Esophagus muscularis mucosa (tissue), 4 donors: ENCODE measurements at places on chromosomes 7 and 10. TPM values are rescaled to one million over a fixed set of nuclear protein-coding genes. Genes with fewer than 3 reads are reported as not detected.

- no peak for DNase-seq
- peaks cover 58% of the 10 kb centered on the region for H3K4me1 ChIP-seq
- no peak overlapping the region for H3K27ac ChIP-seq
- no peaks in the 10 kb centered on the region for H3K36me3 ChIP-seq
- H3K4me3 ChIP-seq, result no peak overlapping the region
- H3K27me3 ChIP-seq, result no peaks in the 10 kb centered on the region
Measured at GRCh38 chr10:119337796-119338432, 130.5 kb downstream of the GRK5 start.

- H3K4me3 ChIP-seq, result no peak overlapping the region
- no peak overlapping the region for H3K27ac ChIP-seq
- no peaks in the 10 kb centered on the region for H3K4me1 ChIP-seq
Measured at GRCh38 chr10:88544140-88544870, 38.8 kb downstream of the RNLS start.

GRCh38 chr10:34868589-34868988, 53.5 kb upstream of the PARD3 start:
- H3K4me3 ChIP-seq, result no peak overlapping the region
- H3K4me1 ChIP-seq, result peaks cover 20% of the 10 kb centered on the region
- no peak overlapping the region for H3K27ac ChIP-seq
- no peak for DNase-seq
- H3K36me3 ChIP-seq, result no peaks in the 10 kb centered on the region

DNA sequence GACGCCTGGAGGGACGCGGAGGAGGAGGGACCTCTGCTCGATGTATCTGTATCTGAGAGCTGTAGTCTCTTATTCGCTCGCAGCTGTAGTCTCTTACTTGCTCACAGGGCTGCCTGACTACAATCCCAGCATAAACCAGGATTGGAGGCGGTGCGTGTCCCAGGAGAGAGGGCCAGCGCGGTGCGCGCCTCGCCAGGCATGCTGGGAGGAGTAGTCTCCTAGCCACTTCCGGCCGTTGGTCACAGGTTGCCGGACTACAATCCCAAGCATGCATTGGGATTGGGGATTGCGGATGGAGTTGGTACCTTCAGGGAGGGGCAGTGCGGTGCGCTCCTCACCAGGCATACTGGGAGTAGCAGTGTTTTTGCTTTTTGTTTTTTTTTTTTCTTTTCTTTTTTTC, 421.7 kb upstream of the NUPR2 start:
- no peaks in the 10 kb centered on the region for H3K27me3 ChIP-seq
- H3K4me3 ChIP-seq, result peak overlapping the region; percentile 20
- no peaks in the 10 kb centered on the region for H3K36me3 ChIP-seq
- H3K4me1 ChIP-seq, result no peaks in the 10 kb centered on the region
- DNase-seq, result no peak
- H3K27ac ChIP-seq, result no peak overlapping the region

The IL2RA gene
- 0.39 TPM for total RNA-seq

DNA sequence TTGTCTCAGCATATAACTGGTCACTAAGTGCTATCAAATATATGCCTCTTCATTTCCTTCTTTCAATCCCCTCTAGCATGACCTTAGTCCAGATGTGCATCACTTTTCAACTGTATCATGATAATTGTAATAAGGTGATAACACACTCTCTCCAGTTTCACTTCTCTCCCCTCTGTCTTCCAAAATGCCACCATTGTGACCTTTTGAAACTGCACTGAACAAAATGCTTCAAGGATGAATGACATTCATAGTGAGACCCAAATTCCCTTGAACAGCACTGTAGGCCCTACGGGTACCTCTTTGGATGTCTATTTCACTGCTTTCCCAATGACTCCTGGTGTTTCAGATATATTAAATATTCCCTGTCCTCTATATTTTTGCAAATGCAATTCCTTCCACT, 224.8 kb downstream of the DNAJB9 start:
- H3K36me3 ChIP-seq, result no peaks in the 10 kb centered on the region
- DNase-seq, result no peak
- H3K4me3 ChIP-seq, result no peak overlapping the region
- no peaks in the 10 kb centered on the region for H3K4me1 ChIP-seq
- no peak overlapping the region for H3K27ac ChIP-seq

DNA sequence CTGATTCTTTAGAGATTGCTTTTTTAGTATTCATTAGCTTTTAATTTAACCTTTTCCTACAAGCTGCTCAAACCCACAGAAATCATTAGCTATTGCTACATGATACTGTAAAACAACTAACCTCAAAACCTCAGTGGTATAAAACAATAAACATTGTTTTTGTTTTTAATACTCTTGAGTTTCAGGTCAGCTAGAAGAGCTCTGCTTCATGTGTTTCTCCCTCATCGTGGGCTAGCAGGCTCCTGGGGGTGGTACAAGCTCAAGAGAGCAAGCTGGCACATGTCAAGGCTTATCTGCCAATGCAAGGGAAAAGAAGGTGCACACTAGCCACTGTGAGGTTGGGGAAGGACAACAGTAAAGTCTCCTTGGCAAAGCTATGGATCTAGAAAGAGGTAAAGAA, 232.9 kb upstream of the PHF14 start:
- H3K36me3 ChIP-seq, result no peaks in the 10 kb centered on the region
- DNase-seq, result no peak
- no peak overlapping the region for H3K4me3 ChIP-seq
- H3K4me1 ChIP-seq, result no peaks in the 10 kb centered on the region
- no peaks in the 10 kb centered on the region for H3K27me3 ChIP-seq

DNA sequence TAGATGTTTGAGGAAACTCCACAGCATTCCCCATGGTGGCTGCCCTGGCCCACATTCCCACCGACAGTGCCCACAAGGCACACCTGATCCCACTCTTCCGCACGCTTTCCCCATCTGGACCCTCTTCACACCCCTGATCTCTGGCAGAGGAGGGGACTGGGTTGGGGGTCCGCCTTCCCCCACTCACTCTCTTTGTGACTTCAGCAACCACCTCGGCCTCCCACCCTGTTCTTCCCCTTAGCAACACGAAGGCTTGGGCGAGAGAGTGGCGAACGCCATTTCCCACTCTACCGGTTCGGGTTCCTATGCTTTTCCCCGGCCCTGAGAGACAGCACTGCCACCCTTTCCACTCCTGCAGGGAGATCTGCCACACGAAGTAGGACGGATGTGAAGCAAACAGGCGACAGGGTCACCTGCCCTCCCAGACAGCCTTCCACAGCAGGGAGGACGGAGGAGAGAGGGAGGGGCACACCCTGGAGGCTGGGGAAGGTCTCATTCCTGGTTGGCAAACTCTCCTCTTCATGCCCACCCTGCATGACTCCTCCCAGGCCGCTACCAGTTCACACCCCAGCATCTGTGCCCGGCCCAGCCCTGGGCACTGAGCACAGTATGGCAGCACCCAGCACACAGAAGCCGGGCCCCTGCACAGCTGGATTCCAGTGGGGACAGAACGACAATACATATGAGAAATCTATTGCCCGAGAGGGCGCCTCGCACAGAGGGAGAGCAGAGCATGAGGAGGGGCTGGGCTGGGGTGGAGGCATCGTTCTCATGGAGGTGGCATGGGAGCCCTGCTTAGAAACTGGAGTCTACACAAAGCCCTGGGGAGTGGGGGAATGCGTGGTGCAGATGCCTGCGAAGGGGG, 93.5 kb downstream of the PAXIP1 start:
- H3K4me1 ChIP-seq, result peaks cover 9% of the 10 kb centered on the region
- no peak overlapping the region for H3K27ac ChIP-seq
- H3K36me3 ChIP-seq, result no peaks in the 10 kb centered on the region
- no peak for DNase-seq
- no peak overlapping the region for H3K4me3 ChIP-seq

DNA sequence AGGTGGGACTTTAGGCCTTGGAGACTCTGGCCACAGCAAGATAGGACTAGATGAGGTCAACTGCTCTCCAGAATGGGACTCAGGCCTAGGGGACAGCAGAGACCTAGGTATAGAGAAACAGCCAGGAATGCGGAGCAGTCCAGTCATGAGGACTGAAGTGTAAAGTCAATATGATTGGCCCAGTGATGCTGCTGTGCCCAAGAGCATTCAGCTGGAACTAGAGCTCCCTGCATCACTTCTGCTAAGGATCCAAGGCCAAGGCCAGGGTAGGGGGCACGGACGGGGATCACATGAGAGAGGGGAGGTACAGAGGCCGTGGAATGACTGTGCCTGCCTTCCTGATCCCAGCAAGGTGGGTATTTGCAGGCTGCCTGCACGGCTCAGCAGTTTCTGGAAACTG, 237.9 kb downstream of the FRMD4A start:
- DNase-seq, result no peak
- H3K27me3 ChIP-seq, result no peaks in the 10 kb centered on the region
- no peak overlapping the region for H3K4me3 ChIP-seq
- no peak overlapping the region for H3K27ac ChIP-seq
- no peaks in the 10 kb centered on the region for H3K36me3 ChIP-seq

GRCh38 chr7:107387128-107387527, 82.7 kb upstream of the GPR22 start:
- no peak overlapping the region for H3K27ac ChIP-seq
- H3K4me1 ChIP-seq, result peaks cover 7% of the 10 kb centered on the region
- no peaks in the 10 kb centered on the region for H3K36me3 ChIP-seq
- H3K4me3 ChIP-seq, result no peak overlapping the region

The SLC35G1 gene
- 4.0 TPM for total RNA-seq

DNA sequence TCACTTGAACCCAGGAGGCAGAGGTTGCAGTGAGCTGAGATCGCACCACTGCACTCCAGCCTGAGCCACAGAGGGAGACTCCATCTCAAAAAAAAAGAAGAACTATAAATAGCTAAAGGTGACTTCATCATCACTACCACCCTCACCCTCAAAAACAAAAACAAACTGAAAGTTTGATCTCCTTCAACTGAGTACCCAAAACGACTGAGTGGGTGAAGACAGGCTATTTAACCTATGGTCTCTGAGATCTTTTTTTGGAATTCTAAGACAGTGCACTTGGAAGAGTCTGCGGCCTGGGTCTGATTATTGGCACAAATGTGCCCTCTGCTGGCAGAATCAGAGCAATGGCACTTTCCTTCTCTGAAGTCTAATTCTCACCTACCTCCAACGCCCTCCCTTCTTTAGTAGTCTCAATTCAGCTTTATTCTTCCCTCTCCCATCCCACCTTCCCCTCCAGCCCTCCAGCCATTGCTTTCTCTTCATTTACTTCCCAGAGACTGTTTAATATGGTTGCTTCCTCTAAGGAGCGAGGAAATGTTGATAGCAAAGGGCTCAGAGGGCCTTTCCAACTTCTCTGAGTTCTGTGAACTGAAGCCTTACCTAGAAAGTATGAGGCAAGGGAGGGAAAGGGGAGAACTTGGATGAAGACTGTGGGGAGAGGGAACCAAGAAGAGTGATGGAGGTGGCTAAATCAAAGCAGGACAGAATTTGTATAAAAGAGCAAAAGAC, 2.9 kb upstream of the MYOZ1 start:
- no peak for DNase-seq
- no peaks in the 10 kb centered on the region for H3K27me3 ChIP-seq
- H3K27ac ChIP-seq, result no peak overlapping the region
- H3K36me3 ChIP-seq, result no peaks in the 10 kb centered on the region
- no peak overlapping the region for H3K4me3 ChIP-seq

GRCh38 chr10:30502266-30503060, 68.5 kb downstream of the MAP3K8 start:
- no peak for DNase-seq
- peaks cover 7% of the 10 kb centered on the region for H3K4me1 ChIP-seq
- no peaks in the 10 kb centered on the region for H3K36me3 ChIP-seq
- H3K27ac ChIP-seq, result no peak overlapping the region
- no peak overlapping the region for H3K4me3 ChIP-seq
- no peaks in the 10 kb centered on the region for H3K27me3 ChIP-seq

GRCh38 chr7:83337050-83337449, 174.4 kb upstream of the PCLO start:
- no peak for DNase-seq
- no peaks in the 10 kb centered on the region for H3K36me3 ChIP-seq
- H3K27ac ChIP-seq, result no peak overlapping the region
- no peaks in the 10 kb centered on the region for H3K27me3 ChIP-seq

The EPHB4 gene
- total RNA-seq, result 26.2 TPM

- no peak within 1 kb of the TSS for H3K4me3 ChIP-seq
- H3K27ac ChIP-seq, result no peak within 1 kb of the TSS
- peaks cover 100% of the 10 kb centered on the region for H3K27me3 ChIP-seq
- no peak for DNase-seq
- H3K36me3 ChIP-seq, result no peaks in the 10 kb centered on the region
Measured at GRCh38 chr7:155811895-155812761, at the start of gene SHH. Gene SHH (minus strand): TSS chr7:155812463. CDS start chr7:155812122, 341 bp downstream.

The GIMAP5 gene
- 28.2 TPM for total RNA-seq

DNA sequence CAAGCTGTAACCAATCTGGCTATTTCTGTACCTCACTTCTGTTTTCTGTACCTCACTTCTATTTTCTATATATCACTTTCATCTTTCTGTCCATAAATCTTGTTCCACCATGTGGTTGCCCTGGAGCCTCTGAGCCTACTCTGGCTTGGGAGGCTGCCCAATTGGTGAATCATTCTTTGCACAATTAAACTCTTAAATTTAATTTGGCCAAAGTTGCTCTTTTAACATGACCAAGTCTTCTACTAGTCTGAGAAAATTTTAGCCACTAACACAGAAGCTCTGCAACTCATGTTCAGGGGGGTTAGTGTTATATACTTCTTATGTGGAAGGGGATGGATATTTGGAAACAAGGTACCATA, 503.5 kb downstream of the KIF20B start:
- no peaks in the 10 kb centered on the region for H3K27me3 ChIP-seq
- H3K36me3 ChIP-seq, result no peaks in the 10 kb centered on the region
- no peak for DNase-seq
- no peaks in the 10 kb centered on the region for H3K4me1 ChIP-seq
- no peak overlapping the region for H3K4me3 ChIP-seq

The NKX1-2 gene
- total RNA-seq, result not detected

The ZPBP gene
- total RNA-seq, result not detected

DNA sequence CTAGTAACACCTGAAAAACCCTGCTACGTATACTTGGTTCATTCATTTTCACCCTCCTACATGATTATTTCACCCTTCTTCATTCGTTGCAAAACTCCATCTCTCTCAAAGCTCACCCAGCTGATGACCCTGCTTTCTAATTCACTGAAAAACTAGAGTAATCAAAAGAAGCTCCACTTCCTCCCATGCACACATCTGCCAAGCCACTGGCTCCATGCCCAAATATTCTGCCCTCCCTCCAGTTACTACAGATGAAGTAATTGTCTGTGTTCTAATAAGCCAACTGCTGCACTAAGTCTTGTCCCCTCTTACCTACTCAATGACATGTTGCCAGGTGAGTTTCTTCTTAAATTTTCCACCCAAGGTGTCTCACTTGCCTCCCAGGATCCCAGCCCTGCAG, 96.9 kb upstream of the CCDC71L start:
- H3K27me3 ChIP-seq, result no peaks in the 10 kb centered on the region
- no peak for DNase-seq
- no peak overlapping the region for H3K4me3 ChIP-seq
- H3K27ac ChIP-seq, result no peak overlapping the region
- no peaks in the 10 kb centered on the region for H3K36me3 ChIP-seq
- H3K4me1 ChIP-seq, result no peaks in the 10 kb centered on the region

DNA sequence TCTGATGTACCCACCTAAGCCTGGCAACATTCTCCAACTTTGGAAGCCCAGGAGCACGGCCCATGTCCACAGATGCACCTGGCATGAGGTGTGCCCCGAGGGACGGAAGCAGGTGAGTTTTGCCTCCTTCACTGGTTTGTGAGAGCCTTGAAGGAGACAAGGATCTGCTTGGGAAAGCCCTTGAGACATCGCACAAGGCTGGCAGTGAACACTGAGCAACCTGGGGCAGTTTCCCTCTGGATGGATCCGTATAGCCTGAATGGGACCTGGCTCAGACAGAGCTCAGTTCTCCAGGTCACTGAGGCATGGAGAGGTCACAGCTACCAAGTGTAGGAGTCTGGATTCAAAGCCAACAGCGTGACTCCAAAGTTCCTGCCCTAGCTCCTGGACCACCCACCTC, 8.8 kb upstream of the NUPR2 start:
- H3K27ac ChIP-seq, result no peak overlapping the region
- no peaks in the 10 kb centered on the region for H3K36me3 ChIP-seq
- H3K4me3 ChIP-seq, result no peak overlapping the region
- no peak for DNase-seq
- H3K27me3 ChIP-seq, result no peaks in the 10 kb centered on the region

The CYP2E1 gene
- total RNA-seq, result 0.83 TPM
